ENCODE measurements at places on chromosomes 4 and X. TPM values are rescaled to one million over a fixed set of nuclear protein-coding genes. Genes with fewer than 3 reads are reported as not detected.

- DNase-seq, result no peak
Observed at GRCh38 chr4:113745711-113746110, 15.8 kb downstream of the CAMK2D start.

GRCh38 chr4:184400375-184400870 lies 73.9 kb downstream of the IRF2 start:
- no peak for DNase-seq

GRCh38 chr4:87410157-87410556 lies 12.2 kb upstream of the NUDT9 start:
- no peak for DNase-seq

DNA sequence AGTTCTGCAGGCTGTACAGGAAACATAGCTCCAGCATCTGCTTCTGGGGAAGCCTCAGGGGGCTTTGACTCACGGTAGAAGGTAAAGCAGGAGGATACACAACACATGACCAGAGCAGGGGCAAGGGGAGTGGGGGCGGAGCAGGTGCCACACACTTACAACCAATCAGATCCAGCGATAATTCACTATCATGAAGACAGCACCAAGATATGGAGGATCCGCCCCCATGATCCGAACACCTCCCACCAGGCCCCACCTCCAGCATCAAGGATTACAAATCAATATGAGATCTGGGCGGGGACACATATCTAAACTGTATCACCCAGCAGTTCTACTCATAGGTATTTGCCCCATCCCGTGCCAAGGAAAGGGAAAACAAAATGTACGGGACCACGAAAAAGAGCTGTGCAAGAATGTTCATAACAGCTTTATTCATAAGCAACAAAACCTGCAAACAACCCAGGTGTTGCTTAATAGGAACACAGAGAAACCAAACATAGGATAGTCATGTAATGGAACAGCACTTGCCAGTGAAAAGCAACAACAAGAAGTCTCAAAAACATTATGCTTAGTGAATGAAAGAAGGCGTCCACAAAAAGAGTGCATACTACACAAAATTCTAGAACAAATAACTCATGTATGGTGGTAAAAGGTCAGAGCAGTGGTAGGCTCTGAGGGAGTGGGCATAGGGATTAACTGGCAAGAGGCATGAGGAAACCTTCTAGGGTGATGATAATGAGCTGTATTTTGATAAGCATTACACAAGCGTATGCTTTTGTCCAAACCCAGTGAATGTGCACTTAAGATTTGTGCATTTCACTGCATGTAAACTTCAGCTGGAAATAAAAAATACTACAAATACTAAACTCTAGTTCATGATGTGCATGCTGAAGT lies 130.9 kb upstream of the FAM9B start:
- no peak for DNase-seq

DNA sequence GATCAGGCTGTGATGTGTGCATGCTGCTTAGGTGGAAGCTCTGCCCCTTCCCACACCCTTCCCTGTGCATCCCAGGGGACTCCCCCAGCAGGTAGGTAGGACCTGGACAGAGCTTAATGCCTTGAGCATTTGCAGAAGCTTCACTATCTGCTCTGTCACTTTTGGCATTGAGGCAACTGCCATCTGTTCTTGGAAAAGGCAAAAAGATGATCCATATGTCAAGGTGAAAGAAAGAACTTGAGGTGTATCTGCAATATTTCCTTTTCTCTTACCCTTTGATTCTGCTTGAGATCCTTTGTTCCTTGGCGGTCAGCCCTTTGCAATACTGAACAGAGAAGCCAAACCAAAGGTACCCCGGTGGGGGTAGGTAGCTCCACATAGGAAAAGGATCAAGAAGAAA lies 37.1 kb upstream of the TBC1D9 start:
- DNase-seq, result no peak

Gene BCLAF3
- 2.8 TPM for total RNA-seq

Measured in activated naive CD4-positive, alpha-beta T cell treated with anti-CD3 and anti-CD28 coated beads, Interleukin-2, amount 50 U/mL, for 72 hours (primary cell).